Stimulated activated CD8-positive, alpha-beta memory T cell treated with anti-CD3 and anti-CD28 coated beads, Interleukin-15, amount 100 ng/mL, for 24 hours (primary cell): ENCODE measurements at places on chromosomes 2 and 18.

GRCh38 chr2:119846021-119846420 lies 86.3 kb downstream of the PTPN4 start:
- no peak for DNase-seq

- no peak for DNase-seq
Observed at GRCh38 chr2:57504787-57505186, 541.8 kb upstream of the VRK2 start.

DNA sequence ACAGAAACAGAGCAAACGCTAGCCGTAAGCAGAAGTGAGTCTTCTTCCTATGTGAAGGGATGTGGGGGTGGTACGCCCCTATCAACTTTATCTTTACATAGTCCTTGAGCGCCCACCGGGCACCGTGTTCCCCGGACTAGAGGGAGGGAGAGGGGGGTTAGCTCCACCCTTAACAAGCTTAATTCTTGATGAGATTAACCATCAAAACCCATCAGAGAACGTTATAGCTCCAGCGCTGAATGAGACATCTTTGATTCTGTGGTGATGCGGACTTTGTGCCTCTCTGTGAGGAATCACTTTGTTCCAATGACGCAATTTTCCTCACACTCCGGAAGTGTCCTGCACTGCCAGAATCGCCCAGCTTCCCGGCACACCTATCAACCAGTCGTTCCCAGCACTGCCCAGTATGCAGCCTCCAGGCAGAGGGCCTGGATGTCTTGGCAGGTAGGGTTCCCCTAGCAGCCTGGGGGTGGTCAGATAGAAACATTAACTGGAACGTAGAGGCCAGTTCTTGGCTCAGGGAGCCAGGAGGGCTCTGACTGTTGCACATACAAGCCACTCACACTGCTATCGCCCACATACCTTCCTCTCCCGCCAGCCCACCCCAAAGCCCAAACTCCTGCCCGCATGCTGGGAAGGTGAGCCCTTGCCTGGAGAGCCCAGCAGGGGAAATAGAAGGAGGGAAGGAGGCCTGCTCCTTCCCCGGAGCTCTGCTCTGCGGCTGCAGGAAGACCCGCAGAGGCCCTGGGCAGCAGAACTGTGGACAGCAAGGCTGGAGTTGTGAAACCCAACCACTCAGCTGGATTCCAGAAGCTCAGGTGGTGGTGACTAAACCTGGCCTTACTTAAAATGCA lies 1.9 kb upstream of the ODC1 start:
- no peak for DNase-seq

DNA sequence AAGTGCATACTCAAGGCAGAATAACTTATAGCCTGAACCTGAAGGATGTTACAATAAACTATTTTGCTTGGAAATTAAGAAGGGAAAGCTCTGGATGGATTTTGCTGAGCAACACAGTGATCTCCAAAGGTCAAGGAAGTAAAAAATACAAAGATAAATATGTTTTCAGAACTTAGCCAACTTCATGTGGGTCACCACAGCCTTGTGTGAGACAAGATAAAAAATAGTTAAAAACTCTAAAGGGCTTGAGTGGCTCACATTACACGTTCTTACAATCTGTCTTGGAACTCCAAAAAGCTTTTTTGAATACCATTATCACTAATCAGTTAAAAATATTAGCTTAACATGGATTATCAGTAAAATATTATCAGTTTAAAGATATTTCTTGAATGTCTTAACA lies 28.9 kb upstream of the MTX2 start:
- no peak for DNase-seq

DNA sequence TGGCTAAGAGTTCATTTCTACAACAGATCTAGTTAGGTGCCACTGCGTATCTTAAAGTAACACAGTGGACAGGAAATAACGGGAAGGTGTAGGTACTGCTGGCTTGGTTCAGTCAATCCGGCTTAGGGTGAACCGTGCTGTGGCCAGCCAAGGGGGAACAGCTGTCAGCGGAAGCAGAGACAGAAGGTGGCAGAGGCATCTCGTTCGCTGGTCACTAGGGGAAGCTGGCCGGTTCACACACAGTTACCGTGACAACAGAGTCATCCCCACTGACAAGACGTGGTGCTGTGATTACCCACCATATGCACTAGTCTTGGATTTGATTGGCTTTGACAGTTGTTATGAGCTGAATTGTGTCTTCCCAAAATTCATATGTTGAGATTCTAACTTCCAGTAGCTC lies 58.8 kb upstream of the HDAC4 start:
- no peak for DNase-seq

- no peak for DNase-seq
Observed at GRCh38 chr2:97770445-97770844, 57.1 kb downstream of the ZAP70 start.

GRCh38 chr18:22822024-22822423 lies 111.1 kb upstream of the RBBP8 start:
- DNase-seq: no peak

GRCh38 chr2:162267496-162267895 lies 24.3 kb upstream of the FAP start:
- DNase-seq: no peak

DNA sequence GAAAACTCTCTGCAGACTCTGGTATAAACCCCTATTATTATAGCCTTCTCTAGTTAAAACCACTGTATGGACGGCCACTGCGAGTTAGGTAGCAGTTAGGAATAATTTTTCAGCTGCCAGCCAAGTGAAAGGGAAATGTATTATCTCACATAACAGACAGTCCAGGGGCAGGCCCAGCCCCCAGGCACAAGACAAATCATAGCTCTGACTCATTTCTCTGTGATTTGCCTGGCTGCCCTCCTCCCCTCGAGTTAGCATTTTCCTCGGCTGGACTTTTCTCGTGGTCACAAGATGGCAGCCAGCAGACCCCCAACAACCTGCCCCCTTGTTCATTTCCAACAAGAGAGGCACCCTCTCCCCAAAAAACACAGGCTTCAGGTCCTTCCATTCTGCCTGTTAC lies 10.5 kb downstream of the VIT start:
- DNase-seq: no peak

DNA sequence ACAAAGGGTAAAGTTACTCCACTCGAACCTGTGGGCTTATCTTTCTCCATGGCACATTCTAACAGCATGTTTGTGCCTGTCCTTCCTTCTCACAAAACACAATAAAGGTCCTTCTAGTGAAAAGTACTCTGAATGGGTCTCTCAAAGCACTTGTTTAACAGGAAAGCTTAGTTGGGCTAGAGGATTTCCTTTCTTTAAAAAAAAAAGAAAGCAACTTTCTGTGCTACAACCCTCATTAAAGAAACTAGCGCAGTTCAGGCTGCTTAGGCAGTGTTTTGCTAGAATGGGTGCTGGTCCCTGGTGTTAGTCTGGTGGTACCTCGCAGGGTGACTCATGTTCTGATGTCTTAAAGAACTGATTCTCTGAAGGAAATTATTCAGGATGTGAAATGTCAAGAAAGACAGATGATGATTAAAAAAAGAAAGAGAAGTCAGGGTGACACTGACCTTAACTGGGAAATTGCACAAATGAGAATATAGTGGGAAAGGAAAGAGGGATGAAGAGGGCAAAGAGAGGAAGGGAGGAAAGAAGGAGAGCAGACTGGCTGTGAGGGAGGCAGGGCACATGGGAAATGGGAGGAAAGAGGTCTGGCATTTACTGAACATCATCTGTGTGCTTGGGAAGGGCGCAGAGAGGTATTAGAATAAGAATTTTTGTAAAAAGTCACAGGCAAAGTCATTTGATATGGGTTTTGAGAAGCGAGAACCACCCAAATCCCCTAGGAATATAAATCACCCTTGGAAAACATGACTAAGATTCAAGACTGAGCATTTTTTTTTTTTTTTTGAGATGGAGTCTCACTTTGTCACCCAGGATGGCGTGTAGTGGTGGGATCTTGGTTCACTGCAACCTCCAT lies 74.9 kb downstream of the ATP8B1 start:
- DNase-seq: no peak

DNA sequence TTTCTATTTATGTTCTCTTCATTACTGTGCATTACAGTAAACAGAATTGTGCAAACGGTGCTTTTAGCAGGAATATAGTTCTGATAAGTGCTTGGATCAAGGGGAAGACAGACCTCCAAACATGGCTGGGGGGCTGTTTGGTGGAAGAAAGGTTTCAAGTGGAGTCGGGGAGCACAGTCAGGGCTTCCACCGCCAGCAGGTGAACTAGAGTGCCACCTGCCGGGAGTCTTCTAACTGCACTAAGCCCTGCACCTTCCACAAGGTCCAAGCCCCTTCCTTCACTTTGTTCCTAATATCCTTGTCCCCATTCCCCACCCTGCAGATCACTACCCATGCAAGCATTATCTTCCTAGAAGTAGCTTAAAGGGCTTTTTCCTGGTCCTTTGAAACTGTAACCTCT lies 11.1 kb downstream of the ONECUT2 start:
- no peak for DNase-seq

- DNase-seq: no peak
Observed at GRCh38 chr18:76430636-76431035, 64.4 kb downstream of the ZNF516 start.

GRCh38 chr2:212672186-212672585 lies 133.6 kb upstream of the ERBB4 start:
- no peak for DNase-seq

- no peak for DNase-seq
Observed at GRCh38 chr2:72127401-72128058, 20.1 kb downstream of the CYP26B1 start.

DNA sequence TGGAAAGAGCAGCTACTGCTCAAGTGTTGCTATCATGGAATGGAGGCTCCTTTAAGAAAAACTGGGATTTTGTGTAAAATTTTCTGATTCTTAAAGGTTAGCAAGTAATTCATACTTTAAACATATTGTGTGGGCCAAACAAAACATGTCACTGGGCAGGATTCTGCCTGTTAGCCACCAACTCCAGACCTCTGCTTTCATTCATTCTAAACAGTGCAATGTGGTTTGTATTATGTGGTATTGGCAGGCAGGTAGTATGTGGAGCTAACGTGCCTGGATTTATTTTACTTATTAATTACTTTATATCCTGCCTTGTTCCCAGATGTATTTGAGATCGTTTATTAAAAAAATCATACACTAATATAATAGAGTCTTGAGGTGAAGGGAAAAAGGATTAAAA lies 1521.3 kb upstream of the ACVR2A start:
- DNase-seq: no peak

- DNase-seq: no peak
Observed at GRCh38 chr2:133918141-133918540, 335.7 kb upstream of the MGAT5 start.

DNA sequence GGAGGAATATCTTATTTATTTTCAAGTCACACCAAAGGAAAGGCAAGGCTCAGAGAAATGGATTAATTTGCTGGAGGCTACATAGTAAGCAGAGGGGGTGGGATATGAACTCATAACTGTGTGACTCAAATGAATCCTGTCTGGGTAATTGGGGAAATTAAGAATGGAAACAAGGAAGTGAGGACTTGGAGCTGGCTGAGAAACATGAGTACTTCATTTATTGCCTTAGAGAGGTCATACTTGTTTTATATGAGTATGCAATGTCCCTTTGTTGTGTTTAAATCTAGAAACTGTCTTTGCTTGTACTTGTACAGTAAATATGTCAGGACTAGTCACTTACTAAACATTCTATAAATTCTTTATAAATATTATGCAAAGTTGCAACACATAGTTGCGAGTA lies 2166.7 kb upstream of the PIK3C3 start:
- no peak for DNase-seq

DNA sequence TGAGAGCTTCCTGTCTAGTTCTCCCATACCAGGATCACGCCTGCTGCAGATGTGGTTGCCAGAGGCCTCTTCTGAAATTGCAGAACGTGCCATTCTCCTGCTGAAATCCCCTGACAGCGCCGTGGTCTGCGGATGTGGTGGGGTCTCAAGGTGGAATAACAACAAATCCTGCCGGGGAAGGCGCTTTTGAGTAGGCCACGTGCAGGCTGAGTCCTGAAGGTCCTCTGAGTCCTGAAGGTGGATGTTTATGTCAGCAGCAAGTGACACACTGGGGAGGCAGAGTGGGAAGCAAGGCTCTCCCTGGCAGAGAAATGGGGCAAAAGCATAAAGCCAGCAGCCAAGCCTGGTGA lies 241.4 kb downstream of the MYCN start:
- no peak for DNase-seq

DNA sequence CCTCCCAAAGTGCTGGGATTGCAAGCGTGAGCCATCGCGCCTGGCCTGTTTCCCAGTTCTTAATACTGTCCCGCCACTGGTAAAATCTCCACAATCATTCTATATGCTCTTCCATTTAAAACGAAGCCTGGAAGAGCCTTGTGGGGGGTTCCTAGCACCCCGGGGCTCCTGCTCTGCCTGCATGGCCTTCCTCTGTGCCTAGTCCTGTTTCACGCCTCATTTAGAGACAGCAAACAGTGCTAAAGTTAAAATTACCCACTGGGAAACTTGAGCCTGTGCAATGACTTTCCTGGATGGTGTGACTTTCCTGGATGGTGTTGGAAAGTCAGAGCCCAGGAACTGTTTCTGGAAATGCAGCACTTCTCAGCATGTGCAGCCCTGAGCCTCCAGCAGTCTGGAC lies 55.0 kb downstream of the INPP5D start:
- no peak for DNase-seq

- DNase-seq: no peak
Observed at GRCh38 chr2:873027-873426, 77.6 kb upstream of the SNTG2 start.

- DNase-seq: no peak
Observed at GRCh38 chr2:3876685-3877084, 173.3 kb downstream of the DCDC2C start.

DNA sequence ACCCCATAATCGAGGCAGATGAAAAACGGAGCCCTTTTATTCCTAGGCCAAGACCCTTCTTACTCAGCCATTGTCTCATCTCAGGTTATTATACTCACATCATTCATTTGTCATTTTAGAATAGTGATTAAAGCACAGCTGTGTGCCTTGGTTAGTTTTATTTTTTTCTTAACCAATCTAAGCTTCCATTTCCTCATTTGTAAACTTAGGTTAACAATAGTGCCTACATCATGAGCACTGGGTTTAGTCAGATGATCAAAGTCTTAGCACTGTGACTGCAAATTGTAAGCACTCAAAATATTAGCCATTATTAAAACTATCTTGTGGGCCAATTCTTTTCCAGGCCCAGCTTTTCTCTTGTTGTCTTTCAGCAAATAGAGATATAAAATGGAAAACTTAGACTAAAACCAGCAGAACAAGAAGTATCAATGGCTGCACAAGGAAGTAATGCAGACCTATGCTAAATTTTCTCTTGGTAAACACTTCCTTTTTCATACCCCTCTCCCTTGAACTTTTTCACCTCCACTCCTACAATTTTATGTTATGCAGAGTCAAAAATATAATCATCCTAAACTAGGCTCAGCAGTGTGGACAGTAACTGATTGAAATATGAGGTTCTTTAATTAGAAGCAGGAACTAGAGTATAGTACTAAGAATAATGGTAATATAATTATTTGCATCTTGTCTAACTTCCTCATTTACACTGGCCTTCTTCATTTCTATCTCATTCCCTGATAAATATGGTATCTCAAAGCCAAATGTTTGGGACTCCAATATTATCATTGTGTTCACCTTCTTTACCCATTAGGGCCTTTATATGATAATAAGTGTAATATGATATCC lies 21.5 kb upstream of the GALNT3 start:
- no peak for DNase-seq

GRCh38 chr18:10564975-10565773 lies 39.3 kb downstream of the NAPG start:
- DNase-seq: no peak
